ENCODE measurements at places on chromosomes 5 and 9. TPM values are rescaled to one million over a fixed set of nuclear protein-coding genes. Genes with fewer than 3 reads are reported as not detected.

The KIF4B gene
- not detected for total RNA-seq

The HRH2 gene
- 13.4 TPM for total RNA-seq

The MYMK gene
- total RNA-seq, result not detected

The ATP6V0E1 gene
- 166 TPM for total RNA-seq

The PCDHGB4 gene
- not detected for total RNA-seq

The AK8 gene
- not detected for total RNA-seq

The C1QTNF3 gene
- total RNA-seq, result 2.5 TPM

The FIBCD1 gene
- total RNA-seq, result not detected

The PCDHB9 gene
- not detected for total RNA-seq

The RXRA gene
- 7.0 TPM for total RNA-seq

The SLC36A2 gene
- not detected for total RNA-seq

The ANKDD1B gene
- 0.18 TPM for total RNA-seq

The CDH10 gene
- not detected for total RNA-seq

The SCAI gene
- total RNA-seq, result 7.9 TPM

The ANKRD31 gene
- total RNA-seq, result 0.18 TPM

The PTGES gene
- not detected for total RNA-seq

The MARVELD2 gene
- total RNA-seq, result 0.18 TPM

The GPR21 gene
- 0.58 TPM for total RNA-seq

The IL13 gene
- total RNA-seq, result 32.9 TPM

The OLFM1 gene
- not detected for total RNA-seq

The TAF11L10 gene
- not detected for total RNA-seq

The KLF4 gene
- 0.35 TPM for total RNA-seq

The GZMA gene
- total RNA-seq, result 1,099 TPM

The LECT2 gene
- not detected for total RNA-seq

The BARHL1 gene
- not detected for total RNA-seq

The TMEM252 gene
- total RNA-seq, result not detected

The LPAR1 gene
- total RNA-seq, result not detected

The ROPN1L gene
- 5.5 TPM for total RNA-seq

The MTAP gene
- total RNA-seq, result 44.9 TPM

The UGT3A2 gene
- 0.18 TPM for total RNA-seq

The AMACR gene
- 7.8 TPM for total RNA-seq

The TRIM36 gene
- total RNA-seq, result not detected

The ROR2 gene
- 2.1 TPM for total RNA-seq
